ENCODE measurements at places on chromosomes 12 and 14. TPM values are rescaled to one million over a fixed set of nuclear protein-coding genes. Genes with fewer than 3 reads are reported as not detected.

The MMP14 gene
- total RNA-seq = 67.3 TPM

The M6PR gene
- total RNA-seq = 192 TPM

The SERPINA6 gene
- total RNA-seq = not detected

The CCDC175 gene
- total RNA-seq = 1.9 TPM

The TSPAN8 gene
- not detected for total RNA-seq

The RBP5 gene
- total RNA-seq = 104 TPM

The MDM1 gene
- total RNA-seq = 27.5 TPM

Data from spleen (tissue), 13 donors.